ENCODE measurements at places on chromosomes 12 and 14. TPM values are rescaled to one million over a fixed set of nuclear protein-coding genes. Genes with fewer than 3 reads are reported as not detected.

GRCh38 chr12:118979763-118980406, 1.5 kb upstream of the SRRM4 start:
- no peak overlapping the region for H3K27ac ChIP-seq
- H3K27me3 ChIP-seq, result peaks cover 27% of the 10 kb centered on the region
- H3K4me3 ChIP-seq, result no peak overlapping the region
- no peaks in the 10 kb centered on the region for H3K4me1 ChIP-seq
- H3K36me3 ChIP-seq, result no peaks in the 10 kb centered on the region
- peak; percentile 53 for DNase-seq

DNA sequence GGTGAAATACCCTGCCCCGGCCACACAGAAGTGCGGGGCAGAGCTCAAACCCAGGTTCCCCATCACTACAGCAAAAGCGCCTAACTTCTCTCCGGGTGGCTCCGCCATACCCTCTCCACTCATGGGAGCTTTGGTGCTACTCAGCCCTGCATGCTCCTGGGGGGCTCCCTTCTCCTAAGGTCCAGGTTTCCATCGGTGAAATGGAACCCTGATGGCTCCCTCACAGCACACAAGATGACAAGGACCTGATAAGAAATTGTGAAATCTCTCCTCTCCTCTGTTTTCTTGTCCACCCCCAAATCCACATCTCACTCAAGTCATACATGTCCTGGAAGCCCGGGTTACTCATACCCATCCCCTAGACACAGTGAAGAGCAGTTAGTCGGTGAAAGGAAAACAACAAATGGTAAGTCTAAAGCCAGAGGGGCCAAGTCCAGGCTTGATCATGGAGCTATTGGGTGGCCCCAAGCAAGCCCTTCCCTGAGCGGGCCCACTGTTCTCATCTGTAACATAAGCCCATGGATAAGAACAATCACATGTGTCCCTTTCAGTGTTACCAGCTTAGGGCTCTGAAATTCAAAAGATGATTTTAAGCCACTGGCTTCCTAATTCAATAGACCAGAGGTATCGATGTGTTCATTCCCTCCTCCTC, 317.5 kb downstream of the BCL11B start:
- DNase-seq, result no peak
- H3K27me3 ChIP-seq, result no peaks in the 10 kb centered on the region
- peaks cover 11% of the 10 kb centered on the region for H3K4me1 ChIP-seq
- no peak overlapping the region for H3K27ac ChIP-seq
- H3K36me3 ChIP-seq, result no peaks in the 10 kb centered on the region

DNA sequence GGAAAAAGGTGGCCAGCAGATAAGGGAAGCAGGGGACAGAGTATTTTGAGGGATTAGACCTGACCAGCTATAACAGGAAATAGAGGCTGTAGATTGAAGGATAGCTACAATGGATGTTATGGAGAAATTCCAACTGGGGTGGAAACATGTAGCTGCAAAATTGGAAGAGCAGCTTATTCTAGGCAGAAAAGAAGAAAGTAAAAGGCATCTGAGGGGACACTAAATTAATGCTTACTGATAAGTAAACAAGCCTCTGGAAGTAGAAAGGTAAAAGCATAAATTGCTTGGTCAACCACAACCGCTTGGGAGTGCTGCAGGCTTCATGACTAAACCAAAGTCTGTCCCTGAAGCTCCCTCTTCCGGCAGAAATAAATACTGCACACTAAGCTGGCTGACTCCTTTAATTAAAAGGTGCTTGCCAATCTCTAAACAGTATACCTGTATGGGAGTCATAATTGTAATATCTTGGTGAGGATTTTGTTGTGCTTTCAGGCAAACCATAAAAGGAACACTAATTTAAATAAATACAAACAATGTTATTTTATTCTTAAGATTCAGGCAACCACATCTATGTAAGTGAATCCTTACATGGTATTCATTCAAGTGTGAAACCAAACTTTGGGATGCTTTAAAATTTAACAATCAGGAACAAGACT, 7.7 kb downstream of the UBC start:
- H3K27ac ChIP-seq, result peak overlapping the region; percentile 28
- no peaks in the 10 kb centered on the region for H3K27me3 ChIP-seq
- H3K4me3 ChIP-seq, result no peak overlapping the region
- H3K36me3 ChIP-seq, result peaks cover 16% of the 10 kb centered on the region
- H3K4me1 ChIP-seq, result peaks cover 25% of the 10 kb centered on the region

Gene COCH
- 0.94 TPM for total RNA-seq

DNA sequence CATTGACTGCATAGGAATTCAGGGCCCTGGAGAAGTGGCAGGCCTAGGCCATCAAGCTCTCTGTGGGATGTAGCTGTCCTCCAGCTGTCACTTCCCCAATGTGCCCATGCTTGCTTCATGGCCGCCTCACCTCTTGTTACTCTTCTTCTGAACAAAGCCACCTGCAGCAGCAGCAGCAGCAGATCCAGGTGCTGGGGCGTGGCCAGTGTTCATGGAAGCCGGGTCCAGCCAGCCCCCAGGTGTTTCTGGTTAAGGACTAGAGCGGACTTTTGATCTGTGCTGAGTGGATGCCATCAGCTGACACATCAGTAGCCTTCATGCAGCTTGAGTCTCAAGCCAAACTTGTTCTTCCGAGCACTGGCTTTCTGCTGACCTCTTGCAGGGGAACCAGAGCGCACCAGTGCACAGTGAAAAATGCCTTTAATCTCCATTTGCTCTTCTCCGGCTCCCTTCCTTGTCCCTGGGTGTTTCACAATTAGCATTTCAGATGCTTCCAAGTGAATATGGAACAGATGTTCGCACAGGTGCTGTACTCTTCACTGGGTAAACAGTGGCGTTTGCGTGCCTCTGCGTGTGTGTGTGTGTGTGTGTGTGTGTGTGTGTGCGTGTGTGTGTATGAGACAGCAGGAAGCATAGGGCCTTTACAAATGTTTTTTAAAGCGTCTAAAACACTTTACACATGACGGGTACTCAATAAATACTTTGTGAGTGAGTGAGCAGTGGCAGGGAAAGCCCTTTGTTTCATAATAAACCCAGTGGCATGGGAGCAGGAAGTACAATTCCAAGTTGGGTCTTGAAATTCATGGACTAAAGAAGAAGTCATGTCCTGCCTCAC, 20.1 kb downstream of the TPCN1 start:
- H3K4me3 ChIP-seq, result no peak overlapping the region
- DNase-seq, result no peak
- no peak overlapping the region for H3K27ac ChIP-seq
- H3K27me3 ChIP-seq, result no peaks in the 10 kb centered on the region

DNA sequence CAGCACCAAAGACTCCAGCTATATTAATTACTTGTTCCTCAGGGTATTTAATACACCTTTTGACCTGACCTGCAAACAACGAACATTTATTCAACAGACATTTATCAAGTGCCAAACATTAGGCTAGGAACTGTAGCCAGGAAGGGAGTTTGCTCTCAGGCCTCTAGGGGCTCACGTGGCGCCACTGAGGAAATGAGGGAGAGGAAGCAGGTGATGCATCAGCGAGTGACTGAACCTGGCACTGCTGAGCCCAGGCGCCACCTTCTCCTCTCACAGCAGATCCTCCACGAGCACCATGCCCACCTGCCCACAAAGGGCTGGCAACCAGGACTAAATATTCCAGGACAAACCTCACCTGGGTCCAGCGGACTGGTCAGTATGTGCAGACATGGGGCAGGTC, 50.2 kb downstream of the SETD3 start:
- no peaks in the 10 kb centered on the region for H3K27me3 ChIP-seq
- H3K4me1 ChIP-seq, result peaks cover 13% of the 10 kb centered on the region
- DNase-seq, result peak; percentile 64
- H3K4me3 ChIP-seq, result no peak overlapping the region

Gene C12orf75
- total RNA-seq, result 53.8 TPM

Gene FGF6
- total RNA-seq, result not detected

Gene TSHR
- total RNA-seq, result not detected

GRCh38 chr14:72528059-72528862, 365.6 kb downstream of the DPF3 start:
- H3K36me3 ChIP-seq, result no peaks in the 10 kb centered on the region
- H3K27me3 ChIP-seq, result peaks cover 3% of the 10 kb centered on the region
- no peak overlapping the region for H3K4me3 ChIP-seq
- peaks cover 26% of the 10 kb centered on the region for H3K4me1 ChIP-seq
- no peak overlapping the region for H3K27ac ChIP-seq

- no peak within 1 kb of the TSS for H3K4me3 ChIP-seq
- DNase-seq, result no peak
- no peaks in the 10 kb centered on the region for H3K36me3 ChIP-seq
- H3K27ac ChIP-seq, result no peak within 1 kb of the TSS
These were observed at the start of gene LUM for GRCh38 chr12:91111366-91112325. LUM (minus strand) TSS chr12:91111494; CDS start chr12:91108979, 2,515 bp downstream.

Gene KRT86
- total RNA-seq, result not detected

- H3K27ac ChIP-seq, result no peak overlapping the region
- H3K4me1 ChIP-seq, result peaks cover 5% of the 10 kb centered on the region
- H3K4me3 ChIP-seq, result no peak overlapping the region
- DNase-seq, result no peak
- H3K36me3 ChIP-seq, result no peaks in the 10 kb centered on the region
- peaks cover 4% of the 10 kb centered on the region for H3K27me3 ChIP-seq
These were observed 5.0 kb downstream of the BEST3 start for GRCh38 chr12:69694123-69694522.

GRCh38 chr12:24534622-24535021, 414.3 kb downstream of the BCAT1 start:
- peaks cover 2% of the 10 kb centered on the region for H3K27me3 ChIP-seq
- no peaks in the 10 kb centered on the region for H3K4me1 ChIP-seq
- no peak overlapping the region for H3K4me3 ChIP-seq
- no peak for DNase-seq
- no peaks in the 10 kb centered on the region for H3K36me3 ChIP-seq
- H3K27ac ChIP-seq, result no peak overlapping the region

Gene USP44
- total RNA-seq, result 4.1 TPM

GRCh38 chr12:20477255-20477654, 108.9 kb downstream of the PDE3A start:
- no peaks in the 10 kb centered on the region for H3K4me1 ChIP-seq
- DNase-seq, result no peak
- no peak overlapping the region for H3K27ac ChIP-seq
- no peak overlapping the region for H3K4me3 ChIP-seq
- no peaks in the 10 kb centered on the region for H3K36me3 ChIP-seq
- no peaks in the 10 kb centered on the region for H3K27me3 ChIP-seq

DNA sequence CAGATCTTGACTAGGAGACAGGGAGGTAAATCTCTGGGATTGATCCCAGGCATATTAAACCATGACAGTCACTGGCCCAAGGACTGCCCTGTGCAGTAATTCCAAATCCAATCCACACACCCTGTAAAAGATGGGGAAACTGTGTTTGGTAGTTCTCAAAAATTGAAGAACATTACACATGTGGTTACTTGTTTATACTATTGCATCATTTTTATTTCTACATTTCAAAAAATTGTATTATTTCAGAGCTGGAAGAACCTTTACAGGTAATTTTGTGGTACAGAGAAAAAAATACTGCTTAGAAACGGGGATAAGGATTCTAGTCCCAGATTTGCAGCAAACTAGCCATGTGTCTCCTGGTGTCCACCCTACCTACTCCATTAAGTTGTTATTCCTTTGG, 400.5 kb downstream of the LRIG3 start:
- H3K36me3 ChIP-seq, result peaks cover 2% of the 10 kb centered on the region
- no peak overlapping the region for H3K27ac ChIP-seq
- no peaks in the 10 kb centered on the region for H3K27me3 ChIP-seq
- no peak for DNase-seq
- no peaks in the 10 kb centered on the region for H3K4me1 ChIP-seq

DNA sequence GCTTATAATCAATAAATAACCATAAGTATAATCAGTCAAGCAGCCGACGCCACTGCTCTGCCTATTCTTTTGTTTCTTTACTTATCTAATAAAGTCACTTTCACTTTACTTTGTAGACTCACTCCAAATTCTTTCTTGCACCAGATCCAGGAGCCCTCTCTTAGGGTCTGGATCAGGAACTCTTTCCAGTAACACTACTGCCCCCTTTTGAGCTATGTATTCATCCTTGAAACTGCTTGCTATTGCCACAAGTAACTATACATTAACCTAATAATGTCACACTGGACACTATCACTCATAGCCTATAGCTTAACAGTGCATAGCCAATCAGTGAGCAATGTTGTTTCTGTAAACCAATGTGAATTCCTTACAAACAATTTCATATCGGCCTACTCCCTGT, 2.8 kb upstream of the NID2 start:
- DNase-seq, result no peak
- H3K4me1 ChIP-seq, result peaks cover 22% of the 10 kb centered on the region

Gene CEBPE
- 0.34 TPM for total RNA-seq

DNA sequence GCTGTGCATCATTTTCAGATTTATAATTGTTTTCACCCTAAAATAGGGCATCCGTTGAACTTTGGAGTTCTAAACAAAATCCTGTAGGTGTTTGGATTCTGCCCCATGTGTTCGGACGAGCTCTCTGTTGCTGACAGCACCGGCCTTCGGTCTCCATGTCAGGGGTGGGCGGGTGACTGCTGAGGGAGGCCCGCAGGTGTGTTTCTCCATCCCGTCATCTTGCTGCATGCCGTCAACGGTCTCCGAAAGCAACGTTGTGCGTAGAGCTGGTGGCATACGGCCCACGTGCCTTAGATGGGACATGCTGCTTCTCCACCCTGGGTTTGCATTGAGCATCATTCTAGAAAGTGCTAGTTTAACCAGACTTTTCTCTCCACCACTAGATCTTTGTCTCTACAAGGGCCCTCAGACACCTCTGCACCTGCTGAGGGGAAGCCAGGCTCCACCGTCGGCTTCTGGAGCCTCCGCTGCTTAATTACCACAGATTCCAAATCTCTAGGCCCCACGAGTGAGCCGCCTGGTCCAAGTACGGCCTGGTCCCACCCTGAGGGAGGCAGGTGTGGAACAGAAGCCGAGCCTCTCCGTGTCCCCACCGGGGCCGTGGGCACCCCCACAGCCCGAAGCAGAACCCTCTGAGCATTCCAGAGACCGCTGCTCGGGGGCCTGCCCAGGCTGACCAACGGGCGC, 15.7 kb upstream of the AMN start:
- no peak for DNase-seq
- H3K4me3 ChIP-seq, result no peak overlapping the region
- H3K27ac ChIP-seq, result no peak overlapping the region
- no peaks in the 10 kb centered on the region for H3K4me1 ChIP-seq
- H3K27me3 ChIP-seq, result no peaks in the 10 kb centered on the region

DNA sequence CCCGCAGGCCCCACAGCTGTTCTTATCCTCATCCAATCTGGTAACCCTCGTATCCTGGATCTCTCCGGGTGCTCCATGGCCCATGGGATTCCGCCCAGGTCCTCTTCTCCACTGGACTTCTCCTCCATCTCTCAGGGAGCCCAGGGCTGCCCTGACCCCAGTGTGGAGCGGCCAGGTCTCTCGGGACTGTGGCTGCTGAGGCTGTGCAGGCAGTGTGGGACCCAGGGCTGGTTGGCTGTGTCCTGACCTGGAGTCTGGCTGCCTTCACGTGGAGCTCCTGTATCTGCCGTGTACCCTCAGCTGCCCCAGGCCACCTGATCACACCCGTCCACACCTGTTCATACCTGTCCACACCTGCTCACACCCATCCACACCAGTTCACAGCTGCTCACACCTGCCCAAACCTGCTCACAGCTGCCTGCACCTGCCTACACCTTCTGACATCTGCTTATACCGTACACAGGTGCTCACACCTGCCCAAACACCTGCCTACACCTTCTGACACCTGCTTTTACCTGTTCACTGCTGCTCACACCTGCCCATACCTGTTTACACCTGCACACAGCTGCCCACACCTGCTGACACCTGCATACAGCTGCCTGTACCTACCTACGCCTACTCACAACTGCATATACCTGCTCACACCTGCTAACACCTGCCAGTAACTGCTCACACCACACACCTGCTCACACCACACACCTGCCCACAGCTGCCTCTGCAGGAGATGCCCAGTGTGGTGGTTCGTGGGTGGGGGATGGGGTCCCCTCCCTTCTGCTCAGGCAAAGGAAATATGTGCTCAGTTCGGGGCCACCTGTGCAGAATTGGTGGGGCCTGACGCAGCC, 92.2 kb downstream of the GALNT9 start:
- no peaks in the 10 kb centered on the region for H3K36me3 ChIP-seq
- no peak for DNase-seq
- no peaks in the 10 kb centered on the region for H3K27me3 ChIP-seq
- no peak overlapping the region for H3K4me3 ChIP-seq
- H3K27ac ChIP-seq, result no peak overlapping the region

Gene DLK1
- not detected for total RNA-seq

Data from activated CD4-positive, alpha-beta T cell treated with anti-CD3 and anti-CD28 coated beads for 36 hours (primary cell).